ENCODE measurements at places on chromosomes 3 and 15.

DNA sequence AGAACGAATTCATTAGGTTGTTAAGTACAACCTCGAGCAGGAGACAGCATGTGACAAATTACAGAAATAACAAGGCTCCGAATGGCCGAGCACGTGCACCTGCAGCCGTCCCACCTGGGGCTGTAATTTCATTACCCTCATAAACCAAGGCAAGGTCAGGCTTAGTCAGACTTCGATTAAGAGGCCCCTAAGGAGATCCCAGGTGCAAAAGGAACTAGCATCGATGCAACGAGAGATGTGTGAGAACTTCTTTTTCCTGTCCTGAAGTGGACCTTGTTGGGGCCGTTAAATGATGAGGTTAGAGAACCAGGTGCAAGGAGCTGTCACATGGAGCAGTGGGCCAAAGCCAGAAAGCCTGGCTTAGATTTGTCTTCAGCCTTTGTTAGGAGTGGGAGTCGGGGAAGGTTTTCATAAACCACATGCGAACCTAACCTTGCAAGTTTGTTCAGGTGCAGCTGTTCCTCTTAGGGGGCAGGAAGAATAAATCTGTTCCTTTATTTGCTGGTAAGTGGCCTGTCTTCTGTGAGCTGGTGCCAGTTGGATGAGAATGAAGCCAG is 559.9 kb upstream of the MCTP2 start:
- no peak for DNase-seq

DNA sequence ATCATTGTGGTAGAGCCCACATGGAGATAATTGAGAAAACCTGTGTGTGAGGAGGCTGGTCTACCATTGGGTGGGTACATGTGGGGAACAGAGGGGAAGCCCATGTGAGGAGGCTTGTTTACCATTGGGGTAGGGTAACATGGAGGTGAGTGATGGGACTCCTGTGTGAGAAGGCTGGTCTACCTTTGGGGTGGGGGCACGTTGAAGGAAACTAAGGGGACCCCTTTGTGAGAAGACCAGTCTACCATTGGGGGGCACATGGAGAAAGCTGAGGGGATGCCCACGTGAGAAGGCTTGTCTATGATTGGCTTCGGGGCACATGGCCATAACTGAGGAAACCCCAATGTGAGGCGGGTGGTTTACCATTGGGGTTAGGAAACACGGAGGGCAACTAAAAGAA is 158.5 kb downstream of the FBLN2 start:
- DNase-seq: no peak

DNA sequence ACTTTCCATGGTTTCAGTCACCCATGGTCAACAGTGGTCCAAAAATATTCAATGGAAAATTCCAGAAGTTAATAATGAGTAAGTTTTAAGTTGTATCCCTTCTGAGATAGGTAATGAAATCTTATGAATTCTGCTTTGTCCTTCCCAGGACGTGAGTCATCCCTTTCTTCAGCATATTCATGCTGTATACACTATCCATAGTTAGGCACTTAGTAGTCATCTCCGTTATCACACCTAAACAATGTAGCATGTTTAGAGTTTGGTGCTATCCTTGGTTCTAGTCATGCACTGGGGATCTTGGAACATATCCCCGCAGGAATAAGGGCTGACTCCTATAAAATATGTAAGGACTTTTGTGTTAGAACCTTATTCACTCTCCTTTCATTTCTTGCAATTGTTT is 153.2 kb downstream of the UNC13C start:
- DNase-seq: no peak

DNA sequence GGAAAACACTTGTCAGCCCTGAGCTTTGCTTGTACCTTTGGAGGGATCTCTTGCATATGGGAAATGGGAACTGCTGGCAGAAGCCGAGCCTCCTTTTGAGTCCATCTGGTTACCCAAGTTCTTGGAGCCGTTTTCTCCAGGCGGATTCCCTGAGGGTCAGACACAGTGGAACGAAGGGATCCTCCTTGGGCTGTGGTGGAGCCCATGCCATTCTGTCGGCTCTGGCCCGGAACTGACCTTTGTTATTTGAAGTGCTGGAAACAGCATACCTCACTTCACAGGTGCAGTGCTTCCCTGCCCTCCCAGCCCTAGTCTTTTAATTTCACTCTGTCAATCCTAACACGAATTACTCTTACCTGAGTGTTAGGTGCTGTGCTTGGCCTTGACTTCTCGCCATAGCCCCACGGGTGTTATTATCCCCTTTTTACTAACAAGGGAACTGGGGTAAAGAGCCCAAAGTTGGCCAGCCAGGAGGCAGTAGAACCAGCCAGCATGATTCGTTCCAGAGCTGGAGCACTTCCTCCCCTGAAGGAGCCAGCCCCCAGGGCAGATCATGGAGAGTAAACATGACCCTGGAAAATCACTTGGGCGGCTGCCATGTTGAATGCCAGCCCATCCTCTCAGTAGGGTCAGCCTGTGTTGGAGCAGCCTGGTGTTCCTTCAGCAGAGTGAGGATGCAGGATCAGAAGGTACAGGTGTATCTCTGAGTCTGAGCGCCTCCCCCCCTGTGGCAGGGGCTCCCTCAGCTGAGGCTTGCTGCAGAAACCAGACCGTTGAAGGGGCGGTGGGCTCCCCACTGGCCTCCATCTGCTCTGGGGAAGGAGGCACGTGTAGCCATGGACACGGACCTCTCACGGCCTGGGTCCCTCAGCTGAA is 143.2 kb downstream of the DNAJB8 start:
- DNase-seq: peak; percentile 90

- DNase-seq: no peak
Measured at GRCh38 chr3:44125882-44126281, 115.8 kb upstream of the TOPAZ1 start.

DNA sequence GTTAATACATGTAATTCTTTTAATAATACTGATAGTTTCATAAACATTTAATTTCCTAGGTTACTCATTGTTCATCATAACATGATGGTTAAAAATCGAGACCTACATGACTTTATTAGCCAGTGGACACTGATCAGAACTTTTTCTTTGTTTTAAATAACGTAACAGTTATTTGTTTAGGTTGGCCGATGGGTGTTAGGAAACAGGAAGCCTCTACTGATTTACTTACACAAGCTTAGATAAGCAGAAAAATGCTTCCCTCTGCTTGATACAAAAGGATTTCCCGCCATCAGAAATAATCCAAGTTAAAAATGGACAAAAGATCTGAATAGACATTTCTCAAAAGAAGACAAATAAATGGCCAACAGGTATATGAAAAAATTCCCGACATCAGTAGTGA is 16.6 kb upstream of the APH1B start:
- no peak for DNase-seq

DNA sequence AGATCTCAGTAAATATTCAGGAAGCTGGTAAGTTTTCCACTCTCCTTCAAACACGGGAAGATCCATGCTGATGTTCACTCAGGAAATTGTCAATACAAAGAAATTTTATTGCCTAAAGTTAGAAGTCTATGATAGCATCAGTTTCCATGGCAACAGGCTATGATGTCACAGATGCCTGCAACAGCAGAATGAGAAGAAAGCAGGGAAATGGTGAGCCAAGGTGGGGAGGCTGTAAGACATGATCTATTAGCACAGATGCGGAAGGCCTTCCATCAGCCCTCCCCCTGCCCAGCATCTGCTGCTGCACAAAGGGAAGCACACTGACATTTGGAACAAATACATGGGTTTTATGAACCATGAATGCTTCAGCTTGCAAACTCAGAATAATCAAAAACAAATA is 28.6 kb downstream of the EPHB1 start:
- DNase-seq: peak; percentile 58

DNA sequence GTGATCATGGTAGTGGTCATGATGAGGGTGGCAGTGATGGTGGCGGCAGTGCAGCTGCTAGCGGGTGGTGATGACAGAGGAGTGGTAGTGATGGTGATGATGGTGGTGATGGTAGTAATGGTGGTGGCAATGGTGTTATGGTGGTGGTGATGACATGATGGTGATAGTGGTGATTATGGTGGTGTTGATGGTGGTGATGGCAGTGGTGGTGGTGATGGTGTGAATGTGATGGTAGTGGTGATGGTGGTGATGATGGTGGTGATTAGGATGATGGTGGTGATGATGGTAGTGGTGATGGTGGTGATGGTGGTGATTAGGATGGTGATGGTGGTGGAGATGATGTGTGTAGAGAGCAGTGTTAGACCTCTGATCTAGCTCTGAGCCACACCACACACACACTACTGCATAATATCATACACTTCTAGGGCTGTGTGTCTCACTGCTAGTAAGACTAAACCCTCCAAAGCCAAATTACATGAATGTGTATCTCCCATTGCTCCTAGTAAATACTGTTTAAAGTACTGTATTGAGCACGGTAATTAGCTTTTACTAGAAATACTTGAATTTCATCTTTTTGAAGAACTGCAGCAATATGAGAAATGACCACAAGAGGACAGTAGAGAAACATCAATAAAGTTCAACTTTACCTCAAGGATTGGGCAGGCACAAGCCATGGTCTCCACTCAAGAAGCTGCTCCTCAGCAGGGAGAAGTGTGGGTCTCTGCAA is 28.8 kb downstream of the TMED3 start:
- DNase-seq: peak; percentile 16

Measured in NCI-H69 (cell line).